ENCODE measurements at places on chromosomes 13 and 19.

DNA sequence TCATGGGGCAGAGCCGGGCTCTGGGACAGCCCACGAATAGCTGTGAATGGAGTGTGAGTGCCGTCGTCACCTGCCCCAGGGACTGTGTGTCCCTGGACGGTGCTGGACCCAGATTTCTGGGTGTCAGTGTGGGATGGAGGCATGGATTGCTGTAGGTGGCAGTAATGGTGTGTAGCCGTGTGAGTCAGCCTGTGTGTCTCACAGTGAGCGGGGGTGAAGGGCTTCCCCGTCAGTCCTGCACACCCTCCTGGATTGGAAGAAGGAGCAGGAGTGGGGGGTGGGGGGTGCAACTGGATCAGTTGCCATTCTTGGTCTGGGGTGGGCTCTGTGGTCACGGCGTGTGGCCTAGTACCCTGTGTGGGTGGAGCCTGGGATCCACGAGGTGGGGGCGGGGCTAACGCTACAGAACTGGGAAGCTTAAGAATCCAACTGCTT lies 6.5 kb upstream of the LTBP4 start:
- no peak for DNase-seq

- DNase-seq, result no peak
Measured at GRCh38 chr13:98536729-98537128, 40.2 kb downstream of the STK24 start.

DNA sequence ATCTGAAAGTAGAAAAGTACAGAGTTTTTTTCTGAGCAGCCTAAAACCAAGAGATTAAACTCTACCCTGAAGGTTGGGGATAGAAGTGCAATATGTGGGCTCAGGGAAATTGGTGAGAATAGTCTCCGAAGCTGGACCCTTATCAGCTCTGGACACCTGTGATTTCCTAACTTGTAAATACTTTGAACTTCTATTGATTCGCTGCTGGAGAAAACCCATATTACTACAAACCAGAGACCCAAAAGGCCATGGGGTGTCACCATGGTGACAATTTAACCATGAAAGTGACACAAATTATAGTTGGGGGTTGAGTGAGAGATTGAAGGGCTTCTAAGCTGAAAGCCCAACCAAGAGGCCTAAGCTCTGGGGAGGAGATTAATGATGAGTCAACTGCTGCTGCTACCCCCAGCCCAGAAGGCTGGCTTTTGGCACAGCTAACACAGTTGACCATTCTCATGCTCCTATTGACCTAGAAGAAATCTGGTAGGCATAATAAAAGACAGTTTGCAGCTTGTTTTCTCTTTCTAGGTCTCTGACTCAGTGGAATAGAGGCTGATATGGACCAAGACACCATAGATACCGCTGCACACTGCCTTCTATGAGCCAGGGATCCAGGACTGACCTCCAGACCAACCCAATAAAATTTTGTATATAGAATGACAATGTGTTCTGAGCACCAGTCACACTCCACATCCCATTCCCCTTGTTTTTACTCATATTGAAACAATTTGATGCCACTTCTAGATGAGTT lies 131.9 kb upstream of the FNDC3A start:
- DNase-seq, result peak; percentile 30

DNA sequence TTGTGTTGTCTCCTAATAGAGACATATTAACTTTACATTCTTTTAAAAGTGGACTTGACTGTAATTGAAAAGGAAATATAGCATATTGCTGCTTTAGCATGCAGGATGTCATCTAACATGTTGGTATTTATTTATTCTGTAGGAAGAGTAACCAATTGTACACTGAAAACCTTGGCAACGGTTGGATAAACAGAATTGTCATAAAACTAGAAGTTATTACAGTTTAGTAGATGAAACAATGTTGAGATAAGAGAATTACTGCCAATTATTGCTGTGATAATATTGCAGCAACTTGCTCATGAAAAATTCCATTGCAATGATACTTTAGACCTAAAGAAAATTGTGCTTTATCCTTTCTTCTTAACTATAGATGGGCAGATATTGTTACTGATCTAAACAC lies 7.6 kb upstream of the ERCC5 start:
- DNase-seq, result no peak

DNA sequence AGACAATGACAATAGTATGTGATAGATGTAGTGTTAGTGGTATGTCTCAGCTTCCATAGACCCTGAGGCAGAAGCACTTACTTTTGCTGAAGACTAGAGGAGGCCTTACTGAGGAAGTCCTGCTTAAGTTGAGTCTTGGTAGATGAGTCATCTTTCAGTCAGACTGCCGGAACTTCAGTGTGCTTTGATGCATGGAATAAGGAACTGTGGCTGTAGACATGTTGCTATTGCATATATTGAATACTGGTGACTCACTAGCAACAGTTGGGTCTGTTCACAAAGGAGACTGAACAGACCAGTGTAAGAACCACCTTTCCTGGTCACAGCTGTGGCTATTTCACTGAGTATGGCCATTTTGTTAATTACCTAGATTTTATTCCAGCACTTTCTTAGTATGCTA lies 1000.6 kb downstream of the OLFM4 start:
- DNase-seq, result peak; percentile 1

- no peak for DNase-seq
Measured at GRCh38 chr19:19677579-19677978, 8.9 kb downstream of the ZNF101 start.

DNA sequence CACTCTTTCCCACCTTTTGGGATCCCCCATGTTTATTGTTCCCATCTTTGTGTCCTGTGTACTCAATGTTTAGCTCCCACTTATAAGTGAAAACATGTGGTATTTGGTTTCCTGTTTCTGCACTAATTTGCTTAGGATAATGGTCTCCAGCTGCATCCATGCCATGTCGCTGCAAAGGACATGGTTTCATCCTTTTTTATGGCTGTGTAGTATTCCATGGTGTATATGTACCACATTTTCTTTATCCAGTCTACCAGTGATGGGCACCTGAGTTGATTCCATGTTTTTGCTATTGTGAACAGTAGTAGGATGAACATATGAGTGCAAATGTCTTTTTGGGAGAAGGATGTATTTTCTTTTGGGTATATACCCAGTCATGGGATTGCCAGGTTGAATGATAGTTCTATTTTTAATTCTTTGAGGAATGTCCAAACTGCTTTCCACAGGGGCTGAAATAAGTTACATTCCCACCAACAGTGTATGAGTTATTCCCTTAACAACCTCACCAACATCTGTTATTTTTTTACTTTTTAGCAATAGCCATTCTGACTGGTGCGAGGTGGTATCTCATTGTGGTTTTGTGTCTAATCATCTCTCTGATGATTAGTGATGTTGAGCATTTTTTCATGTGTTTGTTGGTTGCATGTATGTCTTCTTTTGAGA lies 55.7 kb upstream of the MEDAG start:
- no peak for DNase-seq

GRCh38 chr19:3220576-3220975 lies 3.9 kb upstream of the CELF5 start:
- no peak for DNase-seq

DNA sequence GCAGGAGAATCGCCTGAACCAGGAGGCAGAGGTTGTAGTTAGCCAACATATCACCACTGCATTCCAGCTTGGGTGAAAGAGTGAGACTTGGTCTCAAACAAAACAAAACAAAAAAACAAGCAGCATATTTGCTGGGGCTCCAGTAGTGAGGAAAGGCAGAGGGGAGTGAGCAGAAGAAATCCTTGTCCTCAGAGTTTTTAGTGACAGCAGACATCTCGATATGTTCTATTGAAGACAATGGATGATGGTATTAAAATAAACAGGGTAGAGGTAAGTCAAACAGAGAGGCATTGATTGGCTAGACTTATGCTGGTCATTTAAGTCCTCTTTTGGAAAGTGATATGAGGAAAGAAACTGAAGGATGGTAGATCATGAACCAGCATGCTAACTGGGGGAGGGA lies 19.0 kb downstream of the NLRP7 start:
- DNase-seq, result peak; percentile 46

GRCh38 chr13:107838588-107839161 lies 376.7 kb downstream of the LIG4 start:
- no peak for DNase-seq

DNA sequence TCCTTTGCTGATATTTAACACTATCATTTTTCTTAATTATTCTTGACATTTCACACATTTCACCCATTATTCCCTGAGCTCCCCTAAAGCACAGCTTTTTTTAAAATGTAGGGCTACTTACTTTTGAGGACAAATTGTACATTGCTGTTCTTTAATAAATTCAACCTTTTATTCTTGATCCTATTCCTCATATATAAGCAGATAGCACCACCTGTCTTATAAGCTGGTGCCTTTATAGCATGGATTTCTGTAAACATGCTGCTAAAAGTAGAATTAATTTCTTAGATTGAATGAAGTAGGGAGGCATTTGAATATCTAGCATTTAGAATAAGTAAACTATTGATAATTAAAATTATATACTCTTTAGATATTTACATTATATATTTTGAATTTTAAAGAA lies 603.4 kb upstream of the PCDH9 start:
- no peak for DNase-seq

GRCh38 chr13:67226696-67227095 lies 3.4 kb downstream of the PCDH9 start:
- no peak for DNase-seq

DNA sequence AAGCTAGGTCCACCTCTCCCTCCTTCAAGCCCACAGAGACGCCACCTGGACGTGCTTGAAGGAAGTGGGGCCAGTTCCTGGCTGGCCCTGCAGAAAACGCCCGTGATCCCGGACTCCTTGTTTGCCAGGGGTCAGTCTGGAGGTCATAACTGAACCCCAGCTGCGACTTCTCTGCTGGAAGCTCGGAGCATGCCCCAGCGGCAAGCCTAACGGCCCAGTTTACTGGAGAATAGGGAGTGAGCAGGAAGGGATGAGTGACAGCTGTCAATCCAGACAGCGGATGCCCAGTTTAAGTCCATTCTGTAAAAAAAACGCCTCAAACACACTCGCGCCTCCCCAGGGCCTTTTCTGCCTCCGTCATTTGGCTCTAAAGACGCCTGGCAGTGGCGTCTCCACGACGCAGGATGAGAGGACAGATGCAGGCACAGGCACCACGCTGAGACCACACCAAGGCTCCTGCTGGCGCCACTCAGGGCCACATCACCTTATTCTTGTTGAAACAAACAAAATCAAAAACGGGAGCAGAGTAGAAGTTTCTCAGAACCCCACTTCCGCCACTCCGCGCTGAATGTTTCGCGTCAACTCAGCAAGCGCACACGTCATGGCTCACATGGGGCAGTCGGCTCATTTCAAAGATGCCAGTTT lies 57.6 kb downstream of the RASA3 start:
- no peak for DNase-seq

- no peak for DNase-seq
Measured at GRCh38 chr13:44022196-44022595, 142.5 kb downstream of the LACC1 start.

DNA sequence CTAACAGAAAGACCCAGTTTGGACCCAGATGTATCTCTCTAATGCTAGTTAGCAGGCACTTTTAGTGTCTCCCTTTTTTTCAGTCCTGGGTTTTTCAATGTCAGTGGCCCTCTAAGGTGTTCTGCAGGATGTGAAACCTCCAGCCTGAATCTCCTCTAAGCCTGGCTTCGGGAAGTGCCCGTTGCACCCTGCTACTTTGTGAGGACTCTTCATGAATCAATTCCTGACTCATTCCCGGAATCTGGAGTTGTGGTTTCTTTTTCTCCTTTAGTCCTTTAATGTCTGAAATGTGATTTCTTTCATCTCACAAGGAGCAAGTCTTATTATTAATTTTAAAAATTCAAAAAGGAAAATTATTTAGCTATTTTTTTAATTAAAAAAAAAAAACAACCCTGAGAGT lies 116.0 kb downstream of the ZNF536 start:
- no peak for DNase-seq

GRCh38 chr13:70769817-70770216 lies 661.6 kb upstream of the KLHL1 start:
- no peak for DNase-seq

GRCh38 chr13:25468325-25469168 lies 96.8 kb downstream of the ATP8A2 start:
- DNase-seq, result peak; percentile 52

DNA sequence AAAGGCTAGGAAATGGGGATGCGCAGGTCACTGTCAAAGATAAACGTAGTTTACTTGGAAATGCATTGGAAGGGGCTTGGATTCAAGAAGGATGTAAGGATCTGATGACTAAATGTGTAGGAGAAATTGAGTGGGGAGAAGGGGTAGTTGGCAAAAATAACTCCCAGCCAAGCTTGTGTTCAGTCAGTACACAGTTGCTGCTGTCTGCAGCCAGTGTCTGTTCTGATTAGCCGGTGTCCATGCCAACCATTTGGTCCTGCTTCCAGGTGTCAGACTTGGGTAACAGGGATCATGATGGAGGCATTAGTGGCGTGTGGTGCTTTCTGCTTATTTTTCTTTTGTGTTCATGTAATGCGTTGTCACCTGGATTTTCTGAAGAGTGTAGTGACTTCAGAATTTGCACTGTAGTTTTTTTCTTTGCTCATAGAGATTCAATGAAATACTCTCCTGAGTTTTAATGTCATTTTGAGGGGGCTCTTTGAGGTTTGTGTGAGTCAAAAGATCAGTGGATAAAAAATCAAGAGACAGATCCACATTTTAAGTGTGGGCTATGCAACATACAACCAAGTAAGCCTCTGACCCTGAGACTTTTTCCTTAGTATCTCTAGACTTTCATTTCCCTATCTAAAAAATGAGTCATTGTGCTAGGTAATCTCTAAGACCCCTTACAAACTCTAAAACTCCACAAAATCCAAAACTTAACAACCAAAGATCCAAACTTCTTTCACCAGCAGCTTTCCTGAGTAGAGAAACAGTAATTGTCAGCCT lies 103.9 kb downstream of the WDFY2 start:
- DNase-seq, result no peak

DNA sequence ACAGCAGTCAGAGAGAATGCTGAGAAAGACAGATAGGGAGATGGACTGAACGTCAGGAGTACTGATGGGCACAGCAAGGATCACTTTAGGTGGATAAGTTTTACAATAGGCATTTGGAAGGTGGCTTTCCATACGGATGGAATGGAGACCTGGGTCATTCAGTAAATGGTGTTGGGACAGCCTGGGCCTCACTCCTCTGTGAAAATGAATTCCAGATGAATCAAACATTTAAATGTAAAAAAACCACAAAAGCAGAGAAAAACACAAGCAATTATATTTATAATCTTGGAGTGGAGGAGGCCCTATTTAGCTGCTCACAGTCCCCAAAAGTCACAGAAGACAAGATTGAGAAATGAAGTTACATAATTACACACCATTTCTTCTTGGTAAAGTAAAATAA lies 4.7 kb downstream of the IL17D start:
- no peak for DNase-seq

GRCh38 chr13:30129411-30129810 lies 177.9 kb downstream of the KATNAL1 start:
- no peak for DNase-seq

DNA sequence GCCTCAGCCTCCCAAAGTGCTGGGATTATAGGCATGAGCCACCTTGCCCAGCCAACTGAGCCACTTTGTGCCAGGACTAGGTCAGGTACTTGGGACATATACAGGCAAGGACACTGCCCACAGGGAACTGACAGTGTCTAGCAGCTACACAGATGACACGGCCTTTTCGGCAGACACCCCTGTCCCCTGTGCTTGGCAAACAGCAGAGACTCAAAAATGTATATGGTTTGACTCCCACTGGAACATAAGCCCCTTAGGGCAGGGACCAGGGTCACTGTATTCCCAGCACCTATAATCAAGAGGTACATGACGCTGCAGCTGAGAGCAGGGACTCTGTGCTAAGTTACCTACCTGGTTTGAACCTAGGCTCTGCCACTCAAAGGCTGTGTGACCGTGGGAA lies 16.8 kb downstream of the ABCC4 start:
- no peak for DNase-seq

Data from hematopoietic multipotent progenitor cell treated with erythropoietin and hydrocortisone succinate and interleukin-3 and kit ligand, for 6 days (in vitro differentiated cells).